Caco-2 (cell line): ENCODE measurements at places on chromosomes 6 and 20. TPM values are rescaled to one million over a fixed set of nuclear protein-coding genes. Genes with fewer than 3 reads are reported as not detected.

DNA sequence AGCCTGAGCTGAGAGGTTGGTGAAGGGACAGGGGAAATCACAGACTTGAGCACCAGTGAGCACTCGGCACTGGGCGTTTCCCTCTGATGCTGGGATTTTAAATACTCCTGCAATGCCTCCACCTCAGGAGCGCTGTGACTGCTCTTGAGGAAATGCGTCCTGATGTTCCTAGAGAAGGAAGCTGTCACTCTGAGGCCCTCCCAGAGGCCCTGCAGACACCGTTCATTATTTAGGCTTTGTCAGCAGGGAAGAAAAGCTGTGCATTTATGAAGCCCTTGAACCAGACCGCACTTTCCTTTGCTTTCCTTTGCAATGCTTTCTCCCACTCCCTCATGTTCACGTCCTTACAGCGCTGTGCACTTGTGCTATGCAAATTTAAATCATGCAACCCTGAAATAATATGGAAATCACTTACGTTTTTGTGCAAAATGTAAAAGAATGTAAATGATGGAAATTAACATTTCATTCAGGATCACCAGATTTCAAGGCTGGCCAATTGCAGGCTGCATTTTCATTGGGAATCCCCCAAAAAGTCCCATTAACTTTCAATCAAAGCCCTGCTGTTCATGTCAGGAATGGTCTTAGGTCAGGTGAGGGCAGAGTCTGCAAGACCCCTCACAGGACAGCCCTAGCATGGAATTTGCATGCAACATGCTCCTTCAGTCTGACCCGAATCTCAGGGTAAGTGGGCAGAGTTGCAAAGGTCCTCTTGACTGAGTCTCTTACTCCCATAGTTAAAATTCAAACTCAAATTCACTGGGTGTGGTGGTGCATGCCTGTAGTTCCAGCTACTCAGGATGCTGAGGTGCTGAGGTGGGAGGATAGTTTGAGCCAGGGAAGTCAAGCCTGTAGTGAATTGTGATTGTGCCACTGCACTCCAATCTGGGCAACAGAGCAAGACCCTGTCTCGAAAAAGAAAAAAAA, 45.8 kb upstream of the SYNDIG1 start:
- no peak for DNase-seq
- no peaks in the 10 kb centered on the region for H3K4me1 ChIP-seq
- H3K4me3 ChIP-seq: no peak overlapping the region
- no peak overlapping the region for H3K27ac ChIP-seq
- no peaks in the 10 kb centered on the region for H3K36me3 ChIP-seq

DNA sequence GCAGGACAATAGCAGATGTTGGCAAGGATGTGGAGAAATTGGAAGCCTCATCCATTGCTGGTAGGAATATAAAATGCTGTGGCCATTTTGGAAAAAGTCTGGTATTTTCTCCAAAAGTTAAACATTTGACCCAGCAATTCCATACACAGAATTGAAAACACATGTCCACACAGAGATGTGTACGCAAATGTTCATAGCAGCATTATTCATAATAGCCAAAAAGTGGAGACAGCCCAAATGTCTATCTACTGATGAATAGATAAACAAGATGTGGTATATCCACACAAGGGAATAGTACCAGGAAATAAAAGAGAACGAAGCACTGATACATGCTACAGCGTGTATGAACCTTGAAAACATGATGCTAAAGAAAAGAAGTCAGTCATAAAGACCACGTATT, 40.5 kb downstream of the CFAP61 start:
- no peak for DNase-seq
- H3K27ac ChIP-seq: no peak overlapping the region
- no peaks in the 10 kb centered on the region for H3K36me3 ChIP-seq
- no peaks in the 10 kb centered on the region for H3K27me3 ChIP-seq
- no peak overlapping the region for H3K4me3 ChIP-seq

DNA sequence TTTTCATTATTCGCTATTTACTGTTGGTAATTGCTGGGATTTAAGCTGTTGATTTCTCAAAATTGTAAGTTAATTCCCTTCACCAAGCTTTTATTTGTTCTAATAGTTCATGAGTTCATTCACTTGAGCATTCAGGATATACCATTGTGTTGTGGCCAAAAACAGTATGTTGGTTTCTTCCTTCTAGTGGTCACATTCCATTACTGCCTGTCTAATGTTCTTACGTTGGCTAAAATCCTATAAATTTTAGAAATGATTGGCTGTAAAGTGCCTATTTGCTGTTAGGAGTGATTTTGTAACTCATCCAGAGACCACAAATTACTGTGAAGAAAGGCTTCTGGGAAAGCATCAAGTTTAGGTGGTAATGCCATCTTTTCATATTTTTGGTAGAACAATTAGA, 76.3 kb downstream of the FARS2 start:
- no peak overlapping the region for H3K4me3 ChIP-seq
- no peaks in the 10 kb centered on the region for H3K27me3 ChIP-seq
- H3K4me1 ChIP-seq: no peaks in the 10 kb centered on the region
- DNase-seq: no peak

GRCh38 chr6:37538107-37538506, 38.4 kb upstream of the CCDC167 start:
- H3K4me1 ChIP-seq: no peaks in the 10 kb centered on the region
- no peaks in the 10 kb centered on the region for H3K36me3 ChIP-seq
- no peaks in the 10 kb centered on the region for H3K27me3 ChIP-seq
- DNase-seq: peak; percentile 56
- H3K4me3 ChIP-seq: no peak overlapping the region

GRCh38 chr6:169520104-169520503, 181.7 kb downstream of the WDR27 start:
- H3K4me1 ChIP-seq: no peaks in the 10 kb centered on the region
- no peaks in the 10 kb centered on the region for H3K36me3 ChIP-seq
- H3K4me3 ChIP-seq: no peak overlapping the region
- H3K27ac ChIP-seq: no peak overlapping the region

- DNase-seq: no peak
- H3K4me3 ChIP-seq: no peak overlapping the region
These were observed 1007.9 kb upstream of the FLRT3 start for GRCh38 chr20:15345287-15345686.

- peak; percentile 50 for DNase-seq
- peaks cover 82% of the 10 kb centered on the region for H3K4me1 ChIP-seq
- no peak overlapping the region for H3K4me3 ChIP-seq
- no peaks in the 10 kb centered on the region for H3K27me3 ChIP-seq
These were observed 18.4 kb upstream of the IFNGR1 start for GRCh38 chr6:137237413-137238170.

Gene GFRAL
- 0.16 TPM in 1 of 2 replicates, not detected in the other for total RNA-seq

Gene PNPLA1
- total RNA-seq: 0.19 and 0.25 TPM in 2 replicates

Gene TAB2
- 43.6 and 43.7 TPM in 2 replicates for total RNA-seq
